NT2/D1 (cell line): ENCODE measurements at places on chromosomes 1 and 21.

DNA sequence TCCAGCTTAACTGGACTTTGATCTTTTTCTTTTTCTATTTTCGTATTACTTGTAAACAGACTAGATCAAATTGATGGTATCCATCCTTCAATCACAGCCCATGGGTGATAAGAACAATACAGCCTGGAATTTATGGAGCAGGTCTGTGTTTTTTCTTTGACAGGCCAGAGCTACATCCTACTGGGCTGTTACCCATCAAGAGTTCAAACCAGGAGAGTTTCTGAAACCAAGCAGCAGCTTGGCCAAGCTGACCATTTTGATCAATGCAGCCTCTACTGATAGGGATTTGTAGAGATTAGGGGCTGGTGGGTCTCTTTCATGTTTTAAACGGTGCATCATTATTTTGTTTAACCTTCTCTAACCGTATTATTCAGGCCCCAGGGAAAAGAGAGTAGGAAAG, 24.3 kb upstream of the CCDC190 start:
- DNase-seq = no peak

DNA sequence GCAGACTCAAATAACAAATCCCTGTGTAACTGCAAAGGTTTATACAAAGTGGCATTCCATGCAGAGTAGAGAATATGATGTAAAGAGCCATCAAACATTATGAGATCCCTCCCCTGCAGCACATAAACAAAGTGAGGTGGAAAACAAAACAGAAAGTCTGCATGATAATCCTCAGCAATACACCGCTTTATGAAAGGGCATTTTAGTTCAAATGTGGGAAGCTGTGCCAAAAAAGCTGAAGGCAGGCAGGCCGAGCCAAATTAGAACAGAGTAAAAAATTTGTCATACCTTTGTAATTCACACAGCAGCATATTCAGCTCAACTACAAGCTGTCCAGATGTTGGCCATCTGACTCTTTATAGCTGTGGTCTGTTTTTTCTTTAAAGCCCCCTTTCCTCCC, 113.5 kb downstream of the LHX9 start:
- DNase-seq = no peak

GRCh38 chr21:30248844-30249243, 32.9 kb upstream of the CLDN8 start:
- DNase-seq = no peak

DNA sequence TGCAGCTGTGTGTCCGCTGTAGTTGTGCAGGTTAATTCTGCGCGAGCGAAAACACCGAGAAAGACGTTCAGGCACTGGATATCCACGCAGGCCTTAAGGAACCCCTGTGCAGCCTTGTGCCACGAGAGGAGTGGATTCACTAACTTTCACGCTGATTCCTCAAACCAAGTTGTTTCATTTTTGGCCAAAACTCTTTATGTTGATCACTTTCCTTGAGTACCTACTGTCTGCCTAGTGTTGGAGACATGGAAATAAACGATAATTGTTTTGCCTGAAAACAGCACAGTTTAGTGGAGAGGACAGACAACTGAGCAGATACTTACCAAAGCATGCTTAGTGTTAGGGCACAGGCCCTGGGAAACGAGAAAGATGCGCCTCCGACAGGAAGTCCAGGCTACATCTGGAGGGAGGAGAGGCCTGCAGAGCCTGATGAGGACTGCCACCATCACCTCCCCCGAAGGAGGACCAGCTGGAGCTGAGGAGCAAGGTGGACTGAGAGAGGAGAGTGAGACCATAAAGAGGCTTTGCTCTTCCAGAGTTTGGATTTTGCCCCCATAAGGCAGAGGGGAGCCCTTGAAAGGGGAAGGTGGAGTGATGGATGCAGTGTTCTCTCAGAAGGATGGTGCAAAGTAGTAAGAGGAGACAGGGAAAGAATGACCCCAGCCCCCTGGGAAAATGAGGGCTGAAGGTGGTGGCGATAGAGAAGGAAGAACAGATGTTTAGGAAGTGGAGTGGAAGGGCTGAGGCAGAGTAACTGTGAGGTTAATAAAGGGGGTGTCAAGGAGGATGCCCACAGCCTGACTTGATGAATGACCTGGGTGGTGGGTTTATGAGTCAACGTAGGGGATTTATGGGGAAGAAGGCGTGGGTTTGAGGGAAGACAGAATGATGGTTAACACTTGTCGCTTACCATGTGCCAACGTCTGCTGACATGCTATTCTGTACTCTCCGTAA, 956 bp upstream of the SCAF4 start:
- peak; percentile 56 for DNase-seq

DNA sequence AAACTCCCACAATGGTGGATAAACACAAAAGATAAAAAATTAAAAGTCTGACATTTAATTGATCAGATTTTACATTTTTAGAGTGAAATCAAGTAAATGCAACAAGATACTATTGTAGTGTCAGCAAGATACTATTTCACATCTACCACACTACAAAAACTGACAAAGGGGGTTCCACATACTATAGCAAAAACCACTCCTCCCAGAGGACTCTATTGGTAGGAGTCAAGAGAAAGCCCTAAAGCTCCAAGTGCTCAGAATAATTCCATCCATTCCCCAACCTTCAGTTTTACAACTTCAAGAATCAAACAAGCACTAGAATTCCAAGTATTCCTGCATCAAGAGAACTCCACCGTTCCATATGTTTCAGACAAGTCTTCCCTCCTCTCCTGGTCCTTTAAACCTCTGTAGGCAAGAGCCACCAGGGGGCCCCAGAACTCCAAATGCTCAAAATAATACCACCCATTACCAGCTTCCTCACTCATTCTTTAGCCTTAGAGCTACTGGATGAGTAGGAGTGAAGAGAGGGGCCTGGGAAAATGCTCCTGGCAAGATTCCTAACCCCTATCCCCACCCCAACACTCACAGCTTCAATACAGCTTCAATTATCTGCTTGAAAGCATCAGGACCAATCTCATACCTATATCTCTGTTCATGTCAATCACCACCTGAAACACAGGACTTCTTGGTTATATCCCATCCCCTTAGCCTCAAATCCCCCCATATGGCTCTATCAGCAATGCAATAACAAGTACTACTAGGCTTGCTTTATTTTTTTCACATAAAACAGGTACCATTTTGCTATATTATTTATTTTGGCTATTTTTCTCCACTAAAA, 9.9 kb downstream of the TOR1AIP2 start:
- no peak for DNase-seq

- no peak for DNase-seq
Observed at GRCh38 chr1:190453550-190453949, 24.1 kb downstream of the BRINP3 start.

DNA sequence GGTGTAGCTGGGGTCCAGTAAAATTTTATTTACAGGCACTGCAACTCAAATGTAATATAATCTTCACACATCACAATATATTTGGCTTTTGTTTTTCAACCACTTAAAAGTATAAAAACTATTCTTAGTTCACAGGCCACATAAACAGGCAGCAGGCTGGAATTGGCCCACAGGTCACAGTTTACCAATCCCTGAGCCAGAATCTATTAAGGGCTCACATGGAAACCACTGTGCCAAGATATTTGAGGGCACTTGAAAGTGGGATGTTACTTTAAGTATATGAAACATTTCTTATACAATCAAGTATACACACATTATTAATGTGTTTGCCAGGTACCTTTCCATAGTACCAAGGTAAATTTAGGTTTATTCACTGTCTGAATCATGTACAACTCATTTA, 71.9 kb upstream of the PRDX6 start:
- DNase-seq = no peak

GRCh38 chr1:20216574-20216973, 30.3 kb upstream of the PLA2G2C start:
- no peak for DNase-seq

DNA sequence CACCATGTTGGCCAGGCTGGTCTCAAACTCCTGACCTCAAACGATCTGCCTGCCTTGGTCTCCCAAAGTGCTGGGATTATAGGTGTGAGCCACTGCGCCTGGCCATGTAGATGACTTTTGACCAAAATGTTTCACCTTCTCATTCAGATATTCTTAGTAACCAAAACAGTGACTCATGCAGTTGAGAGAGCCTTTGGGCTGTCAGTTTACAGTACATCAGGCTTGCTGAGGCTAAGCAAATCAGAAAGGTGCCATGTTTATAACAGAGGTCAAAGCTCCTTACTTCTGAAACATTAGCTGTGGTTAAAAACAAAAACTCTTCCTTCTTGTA, 21.0 kb downstream of the CNIH4 start:
- DNase-seq = no peak

DNA sequence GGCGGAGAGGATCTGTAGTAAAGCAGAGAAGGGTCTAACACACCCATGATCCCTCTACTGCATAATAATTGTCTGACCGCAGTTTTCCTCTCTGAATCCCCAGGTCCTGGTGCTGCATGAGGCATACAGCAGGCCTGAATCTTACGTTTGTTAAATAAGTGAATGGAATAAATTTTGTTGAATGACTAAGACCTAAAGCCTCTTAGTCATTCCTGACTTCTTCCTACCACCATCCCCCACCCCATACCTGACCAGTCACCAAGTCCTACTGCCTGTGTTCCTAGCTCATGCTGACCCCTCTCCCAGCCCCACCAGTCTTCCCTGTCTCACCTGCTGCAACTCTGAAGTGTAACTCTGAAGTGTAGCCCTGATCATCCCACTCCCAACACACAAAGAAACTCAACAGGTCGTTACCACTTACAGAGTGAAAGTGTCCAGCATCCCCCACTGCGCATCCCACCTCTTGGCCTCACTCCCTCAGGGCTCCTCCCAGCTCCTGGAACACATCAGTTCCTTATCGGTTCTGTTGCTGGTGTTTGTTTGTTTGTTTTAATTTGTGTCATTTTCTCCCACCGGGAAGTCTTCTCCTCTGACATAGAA, 9.7 kb downstream of the GJA5 start:
- DNase-seq = no peak

GRCh38 chr1:245654460-245655050, 499.8 kb downstream of the KIF26B start:
- DNase-seq = peak; percentile 38

- no peak for DNase-seq
Observed at GRCh38 chr1:112882271-112882744, 73.7 kb downstream of the SLC16A1 start.

DNA sequence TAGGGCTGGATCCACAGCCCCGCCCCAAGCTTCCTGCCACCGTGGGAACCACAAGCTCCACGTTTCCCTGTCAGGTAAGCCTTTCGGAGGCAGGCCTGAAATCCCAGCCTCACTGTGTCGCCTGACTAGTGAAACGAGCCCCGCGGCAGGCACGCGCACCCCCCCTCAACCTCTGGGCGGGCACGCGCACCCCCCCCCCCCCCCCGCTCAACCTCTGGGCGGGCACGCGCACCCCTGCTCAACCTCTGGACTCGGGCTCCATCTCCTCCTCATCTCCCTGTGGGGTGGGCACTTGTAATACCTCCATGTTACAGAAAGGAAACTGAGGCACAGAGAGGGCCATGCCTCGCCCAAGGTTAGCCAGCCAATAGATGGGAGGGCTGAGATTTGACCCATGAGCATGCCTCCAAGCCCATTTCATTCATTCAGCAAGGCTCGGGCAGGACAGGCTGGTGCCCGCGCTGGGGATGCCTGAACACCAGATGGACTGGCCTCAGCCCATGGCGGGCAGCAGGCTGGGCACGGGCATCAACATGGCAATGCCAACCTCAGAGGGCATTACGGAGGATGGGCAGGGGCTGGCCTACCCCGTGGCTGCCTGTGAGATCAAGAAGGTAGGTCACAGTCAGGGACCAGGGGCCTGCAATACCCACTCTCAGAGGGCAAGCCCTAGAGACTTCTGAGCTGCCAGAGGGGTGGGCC, 4.7 kb downstream of the CFAP410 start:
- DNase-seq = no peak

GRCh38 chr1:7784492-7785071, 491 bp downstream of the PER3 start:
- no peak for DNase-seq

DNA sequence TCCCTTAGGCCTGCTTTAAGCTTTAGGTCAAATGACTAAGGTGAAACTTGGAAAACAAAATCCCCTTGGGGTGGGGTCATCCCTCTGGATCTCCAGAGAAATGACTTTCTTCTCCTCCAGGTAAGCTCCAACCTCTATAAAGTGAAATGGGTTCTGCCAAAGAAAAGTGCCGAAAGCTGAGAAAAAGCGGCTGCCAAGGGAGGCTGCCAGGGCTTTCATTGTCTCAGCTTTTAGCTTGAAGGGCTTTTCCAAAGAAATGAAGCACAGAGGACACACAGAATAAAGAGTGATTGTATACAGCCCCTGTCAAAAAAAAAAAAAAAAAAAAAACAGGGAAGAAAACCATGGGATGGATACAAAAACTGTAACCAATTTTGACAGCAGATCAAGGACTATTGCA, 126.9 kb downstream of the TGFBR3 start:
- no peak for DNase-seq

DNA sequence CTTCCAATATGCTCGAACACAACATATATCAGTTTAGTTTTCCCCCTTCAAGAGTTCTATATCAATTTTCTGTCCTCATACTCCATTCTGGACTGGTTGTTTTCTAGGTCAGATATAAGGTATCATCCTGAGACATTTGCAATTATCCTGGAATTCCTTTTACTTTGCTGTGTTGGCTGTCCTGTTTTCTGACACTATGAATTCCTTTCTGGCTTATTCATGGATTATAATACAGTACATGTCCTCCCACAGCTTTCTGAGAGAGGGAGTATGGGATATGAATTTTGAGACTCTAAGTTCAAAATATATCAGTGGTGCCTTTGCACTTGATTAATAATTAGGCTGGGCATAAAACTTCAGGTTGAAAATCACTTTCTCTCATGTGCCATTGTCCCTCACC, 11.9 kb downstream of the PHTF1 start:
- DNase-seq = no peak

DNA sequence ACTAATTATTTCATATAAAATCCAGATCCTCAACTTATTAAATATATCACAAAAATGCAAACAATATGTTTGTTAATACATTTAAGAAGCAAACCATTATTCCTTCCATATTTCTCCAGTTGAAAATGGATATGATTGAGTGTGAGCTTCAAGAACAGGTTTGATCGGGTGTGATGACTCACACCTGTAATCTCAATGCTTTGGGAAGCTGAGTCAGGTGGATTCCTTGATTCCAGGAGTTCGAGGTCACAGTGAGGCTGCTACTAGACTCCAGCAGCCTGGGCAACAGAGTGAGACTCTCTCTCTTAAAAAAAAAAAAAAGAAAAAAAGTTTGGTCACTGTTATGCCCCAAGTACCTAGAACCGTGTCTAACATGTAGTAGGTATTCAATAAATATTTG, 42.9 kb upstream of the RRP15 start:
- no peak for DNase-seq

DNA sequence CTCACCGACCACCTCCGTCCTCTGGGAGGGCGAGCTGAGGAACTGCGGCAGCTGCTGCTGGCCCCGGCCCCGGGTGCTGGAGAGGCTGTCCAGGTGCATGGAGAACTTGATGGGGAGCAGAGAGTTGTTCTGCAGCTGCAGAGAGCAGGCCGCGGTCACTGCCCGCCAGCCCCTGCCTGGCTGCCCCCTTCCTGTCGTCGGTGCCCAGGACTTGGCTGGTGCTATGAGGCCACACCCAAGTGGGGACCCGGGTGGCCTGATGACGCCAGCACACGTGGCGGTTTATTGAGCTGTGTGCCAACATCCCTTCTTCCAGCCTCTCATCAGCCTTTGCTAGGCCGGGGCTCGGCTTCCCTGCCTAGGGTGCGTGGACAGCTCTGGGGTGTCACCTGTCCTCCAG, 5.3 kb upstream of the TMEM52 start:
- DNase-seq = no peak
